Fibroblast of upper back skin (primary cell): ENCODE measurements at places on chromosomes 2 and 18.
A peak's percentile ranks its signal among the peaks of the same experiment; 100 is the strongest.

DNA sequence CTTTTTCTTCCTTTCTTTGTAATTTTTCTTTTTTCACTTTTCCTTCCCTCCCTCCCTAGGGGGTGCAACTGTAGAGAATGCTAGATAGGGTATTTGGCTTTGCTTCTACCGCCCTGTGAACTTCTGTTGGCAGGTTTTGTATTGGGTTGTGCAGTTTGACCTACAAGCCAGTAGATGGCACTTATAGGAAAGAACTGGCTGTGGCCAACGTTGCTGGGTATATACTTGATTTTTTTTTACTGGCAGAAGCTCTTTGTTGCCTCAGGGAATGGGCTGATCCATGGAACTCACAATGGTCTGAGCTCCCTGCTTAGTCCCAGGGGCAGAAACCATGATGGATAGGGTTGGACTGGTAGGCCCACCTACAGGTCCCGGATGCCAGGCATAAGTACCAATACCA lies 1019.5 kb upstream of the LRRTM1 start:
- peak; percentile 3 for DNase-seq

DNA sequence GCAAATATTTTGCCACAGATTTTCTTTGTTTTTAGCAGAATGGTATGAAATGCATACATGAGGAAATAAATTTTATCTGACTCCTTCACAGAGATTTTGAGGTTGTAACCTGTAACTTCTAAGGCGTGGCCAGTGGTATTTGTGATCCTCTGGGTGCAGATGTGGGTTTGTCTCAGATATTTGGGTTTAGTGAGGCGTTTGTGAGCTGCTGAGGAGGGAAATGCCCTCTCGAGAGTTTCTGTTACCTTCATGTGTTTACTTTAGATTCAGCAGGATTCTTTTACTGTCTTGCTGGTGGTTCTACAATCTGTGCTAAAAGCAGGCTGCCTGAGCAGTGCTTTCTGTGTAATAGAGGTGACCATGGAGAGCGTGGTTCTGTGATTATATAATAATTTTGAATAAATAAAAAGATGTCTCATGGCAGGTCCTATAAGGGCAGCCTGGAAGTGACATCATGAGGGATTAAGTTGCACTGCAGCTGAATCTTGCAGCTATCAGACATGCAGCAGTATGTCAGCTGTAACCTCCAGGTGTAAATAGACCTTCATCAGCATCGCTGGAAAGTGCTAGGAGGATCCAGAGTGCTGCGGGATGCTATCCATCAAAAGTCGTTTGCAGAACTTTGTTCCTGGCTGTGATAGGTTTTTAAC lies 34.1 kb downstream of the TANC1 start:
- no peak for DNase-seq

GRCh38 chr2:19490846-19491435 lies 132.5 kb upstream of the OSR1 start:
- peak; percentile 6 for DNase-seq

DNA sequence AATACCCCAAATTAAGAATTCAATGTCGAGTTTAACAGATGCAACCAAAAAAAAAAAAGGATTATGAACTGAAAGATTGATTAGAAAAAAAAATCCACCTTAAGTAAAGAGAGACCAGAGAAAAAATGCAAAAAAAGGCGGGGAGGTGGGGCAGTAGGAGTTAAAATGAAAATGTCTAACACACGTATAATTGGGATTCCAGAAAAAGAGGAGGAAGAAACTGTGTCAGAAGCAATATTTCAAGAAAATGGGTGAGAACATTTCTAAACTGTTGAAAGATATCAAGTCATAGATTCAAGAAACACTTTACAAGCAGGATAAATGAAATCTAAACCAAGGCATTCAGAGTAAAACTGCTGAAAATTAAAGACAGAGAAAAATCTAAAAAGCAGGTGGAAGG lies 226.9 kb downstream of the KLHL29 start:
- no peak for DNase-seq

DNA sequence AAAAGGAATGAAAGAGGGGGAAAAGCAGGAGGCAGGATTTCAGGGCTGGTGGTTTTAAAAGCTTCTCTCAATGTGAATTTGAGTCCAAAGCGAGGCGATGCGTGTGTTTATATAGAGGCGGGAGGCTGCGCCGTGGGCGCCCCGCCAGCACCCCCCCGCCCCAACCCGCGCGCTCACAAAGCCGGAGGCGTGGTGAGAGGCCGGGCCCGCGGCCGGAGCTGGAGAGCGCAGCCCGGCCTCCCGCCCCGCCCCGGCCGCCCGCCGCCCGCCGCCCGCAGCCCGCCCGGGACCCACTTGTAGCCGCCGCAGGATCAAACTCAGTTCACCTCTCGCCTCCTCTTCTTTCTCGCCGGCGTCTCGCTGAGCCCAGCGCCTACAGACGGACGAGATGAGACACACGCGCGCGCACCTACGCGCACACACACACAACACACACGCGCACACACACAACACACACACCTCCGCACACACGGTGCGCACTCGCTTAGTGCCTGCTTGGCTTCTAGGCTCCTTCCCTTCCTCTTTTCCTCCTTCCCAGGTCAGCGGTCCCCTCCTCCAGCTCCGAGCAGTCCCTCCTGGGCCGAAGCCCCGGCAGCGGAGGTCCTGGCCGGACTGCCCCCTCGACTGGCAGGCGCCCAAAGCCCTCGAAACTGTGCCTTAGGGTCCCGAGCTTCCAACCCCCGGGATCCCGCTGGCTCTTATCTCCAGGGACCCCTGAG lies 1.3 kb upstream of the CYP26B1 start:
- DNase-seq, result peak; percentile 16

DNA sequence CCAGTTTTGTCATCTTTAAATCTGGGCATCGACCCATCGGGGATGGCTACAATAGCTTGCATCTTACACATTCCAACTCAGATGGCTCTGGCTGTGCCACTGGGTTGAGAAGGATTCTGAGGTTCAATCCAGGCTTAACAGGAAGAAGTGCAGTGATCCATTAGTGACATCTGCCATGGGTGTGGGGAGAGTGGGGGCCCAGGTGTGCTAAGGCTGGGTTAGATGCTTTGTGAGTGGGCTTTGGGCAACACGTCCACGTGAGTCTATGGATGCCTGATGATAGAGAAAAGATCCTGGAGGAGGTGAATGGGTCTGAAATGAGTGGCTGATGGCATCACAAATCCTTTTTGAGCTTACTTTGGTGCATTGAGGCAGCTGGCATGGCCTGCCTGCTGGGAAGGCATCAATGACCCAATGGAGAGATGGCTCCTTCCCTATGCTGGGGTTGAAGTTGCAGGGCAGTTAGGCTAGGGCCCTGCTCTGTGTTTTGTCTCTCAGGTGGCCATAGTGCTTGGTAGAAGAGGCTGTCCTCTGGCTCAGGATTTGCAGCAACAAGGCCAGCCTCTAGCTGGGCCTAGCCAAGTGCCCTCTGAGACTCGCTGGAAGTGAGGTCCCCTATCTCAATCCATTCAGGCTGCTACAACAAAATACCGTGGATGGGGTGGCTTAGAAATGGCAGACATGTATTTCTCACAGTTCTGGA lies 56.7 kb downstream of the HS1BP3 start:
- no peak for DNase-seq

DNA sequence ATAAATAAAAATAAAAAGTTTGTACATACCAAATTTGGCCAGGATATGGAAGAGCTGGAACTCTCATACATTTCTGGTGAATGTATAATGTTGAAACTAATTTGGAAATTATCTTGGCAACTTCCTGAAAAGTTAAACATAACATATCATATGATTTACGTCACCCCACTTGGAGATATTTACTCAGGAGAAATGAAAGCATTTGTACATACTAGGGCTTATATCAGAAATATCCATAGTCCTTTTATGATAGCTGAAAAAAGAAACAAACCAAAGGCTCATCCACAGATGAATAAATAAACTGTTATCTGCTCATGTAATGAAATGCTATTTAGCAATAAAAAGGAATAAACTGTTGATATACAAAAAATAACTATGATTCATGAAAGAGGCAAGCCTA lies 318.2 kb upstream of the NRXN1 start:
- DNase-seq, result peak; percentile 54
